ENCODE measurements at places on chromosomes 5 and 9.

DNA sequence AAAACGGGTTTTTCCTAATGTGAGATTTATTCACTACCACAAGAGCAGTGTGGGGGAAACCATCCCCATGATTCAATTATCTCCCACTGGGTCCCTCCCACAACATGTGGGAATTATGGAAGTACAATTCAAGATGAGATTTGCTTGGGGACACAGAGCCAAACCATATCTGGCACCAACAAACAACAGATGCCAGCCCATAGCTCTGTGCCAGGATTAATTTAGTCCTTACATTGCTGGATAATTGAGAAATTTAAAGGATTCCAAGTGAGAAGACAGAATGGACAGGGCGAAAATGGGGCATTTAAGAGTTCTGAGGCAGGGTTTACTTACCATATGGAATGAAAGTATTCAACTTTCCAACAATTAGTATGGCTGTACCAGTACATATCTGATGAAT lies 30.8 kb upstream of the DNAH5 start:
- DNase-seq: no peak

DNA sequence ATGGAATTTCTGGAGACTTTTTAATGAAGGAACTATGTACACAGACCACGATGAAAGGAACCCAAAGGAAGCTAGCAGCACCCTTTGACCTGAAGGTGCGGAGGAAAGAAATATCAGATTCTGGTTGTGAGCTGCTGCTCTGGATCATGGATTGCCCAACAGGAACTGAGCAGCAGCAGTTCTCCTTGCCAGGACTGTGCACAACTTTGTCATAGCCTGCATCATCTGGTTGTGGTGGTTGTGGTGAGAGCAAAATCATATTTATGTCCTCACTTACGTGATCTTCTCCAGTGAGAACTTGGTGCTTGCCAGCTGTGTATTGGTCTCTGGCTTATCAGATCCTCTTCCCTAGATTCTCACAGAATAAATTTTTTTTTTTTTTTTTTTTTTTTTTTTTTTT lies 70.7 kb upstream of the LPAR1 start:
- no peak for DNase-seq

- no peak for DNase-seq
Measured at GRCh38 chr5:83991566-83992224, 271.0 kb upstream of the HAPLN1 start.

DNA sequence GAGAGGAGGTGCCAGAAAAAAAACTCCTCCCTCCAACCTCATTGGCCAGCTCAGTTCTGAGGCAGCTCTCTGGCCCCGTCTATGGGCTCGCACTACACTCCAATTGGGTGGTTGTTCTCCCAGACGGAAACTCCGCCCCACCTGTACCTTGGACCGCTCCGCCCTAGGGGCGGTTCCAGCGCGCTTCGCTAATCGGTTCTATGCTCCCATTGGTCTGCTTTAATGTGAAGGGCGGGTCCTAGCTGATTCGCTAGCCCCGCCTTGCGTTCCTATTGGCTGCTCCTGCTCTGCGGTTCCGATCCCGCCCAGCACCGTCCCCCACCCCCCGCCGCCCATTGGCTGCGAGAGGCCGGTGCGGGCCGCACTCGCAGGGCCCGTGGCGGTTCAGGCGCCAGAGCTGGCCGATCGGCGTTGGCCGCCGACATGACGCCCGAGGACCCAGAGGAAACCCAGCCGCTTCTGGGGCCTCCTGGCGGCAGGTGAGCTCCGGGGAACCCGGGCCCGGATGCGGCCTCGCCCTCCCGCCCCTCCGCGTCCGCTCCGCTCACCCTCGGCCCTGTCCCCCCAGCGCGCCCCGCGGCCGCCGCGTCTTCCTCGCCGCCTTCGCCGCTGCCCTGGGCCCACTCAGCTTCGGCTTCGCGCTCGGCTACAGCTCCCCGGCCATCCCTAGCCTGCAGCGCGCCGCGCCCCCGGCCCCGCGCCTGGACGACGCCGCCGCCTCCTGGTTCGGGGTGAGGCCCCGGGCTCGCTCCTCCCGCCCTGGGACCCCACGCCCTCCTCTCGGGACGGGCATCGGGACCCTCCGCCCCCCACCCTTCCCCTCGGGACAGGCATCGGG lies at the start of gene SLC2A8:
SLC2A8 (plus strand) TSS at position 362 of the 838 bp plus-strand sequence; CDS start at position 424, 62 bp downstream.
- peak; percentile 65 for DNase-seq

- no peak for DNase-seq
Measured at GRCh38 chr5:14707811-14708390, 43.4 kb downstream of the OTULIN start.

DNA sequence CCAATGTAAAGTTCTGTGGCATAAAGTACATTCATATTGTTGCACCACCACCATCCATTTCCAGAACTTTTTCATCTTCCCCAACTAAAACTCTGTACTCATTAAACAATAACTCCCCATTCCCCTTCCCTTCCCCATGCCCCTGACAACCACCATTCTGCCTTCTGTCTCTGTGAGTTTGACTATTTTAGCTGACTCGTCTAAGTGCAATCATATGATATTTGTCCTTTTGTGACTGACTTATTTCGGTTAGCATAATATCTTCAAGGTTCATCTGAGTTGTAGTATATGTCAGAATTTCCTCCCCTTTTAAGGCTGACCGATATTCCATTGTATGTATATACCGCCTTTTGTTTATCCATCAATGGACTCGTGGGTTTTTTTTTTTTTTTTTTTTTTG lies 29.0 kb upstream of the SMU1 start:
- no peak for DNase-seq

- DNase-seq: no peak
Measured at GRCh38 chr9:70569070-70569772, 154.8 kb upstream of the KLF9 start.

DNA sequence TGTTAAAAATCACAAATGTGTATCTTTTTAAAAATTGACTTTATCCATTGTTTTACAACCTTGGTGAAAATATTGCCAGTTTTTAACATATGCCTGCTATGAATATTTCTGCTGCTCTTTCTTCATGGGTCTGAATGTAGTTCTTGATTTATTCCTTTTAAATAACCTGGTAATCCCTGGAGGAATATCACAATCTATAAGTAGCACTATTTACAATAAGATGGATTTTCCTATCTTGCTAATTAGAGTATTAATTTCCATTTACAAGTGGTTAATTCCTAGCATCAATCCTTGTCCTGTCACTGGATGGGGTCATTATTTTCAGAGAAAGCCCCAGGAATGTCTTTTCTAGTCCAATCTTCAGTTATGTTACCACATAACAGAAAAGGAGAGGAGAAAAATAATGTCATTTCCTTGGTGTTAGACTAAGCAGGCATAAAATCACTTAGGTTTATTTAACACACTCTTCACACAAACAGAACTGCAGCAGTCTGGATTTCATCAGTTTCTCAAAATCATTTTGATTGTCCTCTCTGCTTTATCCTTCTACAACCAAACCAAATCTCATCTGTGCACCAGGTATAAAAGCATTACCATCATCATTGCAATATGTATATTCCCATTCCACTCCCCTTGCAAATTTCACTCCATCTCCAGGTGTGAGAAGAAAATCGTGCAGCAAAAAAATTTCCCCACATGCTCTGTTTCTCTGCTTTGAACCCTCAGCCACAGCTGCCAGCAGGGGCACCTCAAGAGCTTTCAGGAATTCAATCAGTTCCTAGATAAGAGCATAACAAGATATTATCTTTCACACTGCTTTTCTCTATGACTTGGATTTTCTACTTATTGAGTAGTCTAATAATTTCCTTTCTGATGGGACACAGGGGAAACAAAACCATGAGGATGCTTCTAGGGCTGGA lies 204.1 kb downstream of the SEC61B start:
- DNase-seq: no peak

DNA sequence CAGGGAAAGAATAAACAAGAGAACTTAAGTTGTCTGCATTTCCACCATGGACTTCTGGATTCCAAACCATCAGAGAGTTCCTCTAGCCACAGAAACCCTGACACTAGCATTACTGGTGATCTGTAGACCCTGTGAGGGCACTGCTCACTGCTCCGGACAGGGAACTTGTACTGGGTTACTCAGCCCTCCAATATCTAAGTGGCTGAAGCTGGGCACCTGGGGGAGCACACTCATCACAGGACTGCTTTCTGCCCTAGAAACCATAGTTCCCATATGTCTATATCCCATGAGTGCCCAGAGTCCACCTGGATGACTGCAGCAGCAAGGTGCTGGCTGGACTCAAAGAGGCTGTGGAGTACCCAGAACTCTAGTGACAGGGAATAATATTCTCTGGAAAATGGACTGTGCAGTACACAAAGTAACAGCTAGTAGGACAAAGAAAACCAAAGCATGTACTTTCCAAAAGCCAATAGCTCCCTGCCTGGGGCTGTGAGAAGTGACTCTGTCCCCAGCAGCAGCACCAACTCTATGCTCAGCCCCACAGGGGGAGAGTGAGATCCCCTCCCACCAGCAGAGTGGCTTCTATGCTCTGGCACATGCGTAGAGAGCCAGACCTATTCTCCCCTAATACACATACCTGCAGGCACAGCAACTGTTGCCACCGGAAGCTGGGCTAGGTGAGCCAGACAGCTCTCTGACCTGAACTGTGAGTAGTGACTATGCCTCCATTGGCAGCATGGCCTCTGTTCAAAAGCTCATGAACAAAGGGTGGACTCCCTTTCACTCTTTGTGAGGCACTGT lies 472.9 kb upstream of the FTMT start:
- DNase-seq: no peak

- no peak for DNase-seq
Measured at GRCh38 chr5:96611946-96612345, 50.2 kb upstream of the CAST start.

DNA sequence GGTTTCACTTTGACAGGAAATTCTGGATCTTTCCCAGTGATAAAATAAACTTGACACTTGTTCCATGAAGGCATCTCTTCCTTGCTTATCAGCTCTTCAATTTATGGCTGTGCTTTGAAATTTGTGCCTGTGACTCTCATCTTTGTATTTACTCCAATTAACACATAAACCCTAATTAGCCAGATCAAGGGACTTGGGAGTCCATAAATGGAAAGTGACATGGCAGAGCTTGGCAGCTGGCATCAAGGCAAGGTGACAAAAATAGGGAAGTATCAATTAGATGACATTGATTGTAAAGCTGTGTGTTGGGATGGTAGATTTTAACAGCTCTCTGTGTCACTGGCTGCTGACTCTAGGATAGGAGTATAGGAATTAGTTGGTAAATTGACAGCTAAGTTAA lies 133.9 kb downstream of the PBX3 start:
- DNase-seq: no peak

GRCh38 chr9:134914501-134914834 lies 3.2 kb downstream of the FCN1 start:
- DNase-seq: no peak

DNA sequence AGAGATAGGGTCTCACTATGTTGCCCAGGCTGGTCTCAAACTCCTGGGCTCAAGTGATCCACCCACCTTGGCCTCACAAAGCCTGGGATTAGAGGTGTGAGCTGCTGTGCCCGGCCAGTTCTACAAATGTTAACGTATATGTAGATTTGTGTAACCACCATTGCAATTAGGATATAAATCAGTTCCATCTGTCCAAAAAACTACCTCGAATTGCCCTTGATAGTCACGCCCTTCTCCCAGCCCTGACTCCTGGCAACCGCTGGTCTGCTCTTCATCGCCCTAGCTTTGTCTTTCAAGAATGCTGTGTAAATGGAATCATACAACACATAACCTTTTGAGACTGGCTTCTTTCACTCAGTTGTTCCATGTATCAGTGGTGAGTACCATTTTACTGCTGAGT lies 46.1 kb upstream of the PPARGC1B start:
- DNase-seq: no peak

DNA sequence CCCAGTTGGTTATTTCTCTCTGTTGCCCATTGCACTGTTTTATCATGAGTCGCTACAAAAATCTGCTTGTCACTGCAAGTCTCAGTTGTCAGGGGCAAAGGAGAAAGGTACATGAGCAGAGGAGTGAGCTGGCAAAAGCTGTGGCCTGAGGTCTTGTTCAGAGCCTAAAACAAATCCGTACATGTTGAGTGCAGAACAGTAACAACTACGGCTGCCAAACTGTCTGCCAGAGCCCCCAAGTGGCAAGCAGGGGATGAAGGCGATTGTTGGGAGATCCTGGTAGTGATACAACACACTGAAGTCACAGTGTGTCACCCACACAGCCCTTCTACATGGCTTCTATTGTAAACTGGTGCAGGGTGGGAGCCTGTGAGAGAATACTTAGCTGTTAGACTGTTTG lies 50.9 kb downstream of the BRINP1 start:
- no peak for DNase-seq

DNA sequence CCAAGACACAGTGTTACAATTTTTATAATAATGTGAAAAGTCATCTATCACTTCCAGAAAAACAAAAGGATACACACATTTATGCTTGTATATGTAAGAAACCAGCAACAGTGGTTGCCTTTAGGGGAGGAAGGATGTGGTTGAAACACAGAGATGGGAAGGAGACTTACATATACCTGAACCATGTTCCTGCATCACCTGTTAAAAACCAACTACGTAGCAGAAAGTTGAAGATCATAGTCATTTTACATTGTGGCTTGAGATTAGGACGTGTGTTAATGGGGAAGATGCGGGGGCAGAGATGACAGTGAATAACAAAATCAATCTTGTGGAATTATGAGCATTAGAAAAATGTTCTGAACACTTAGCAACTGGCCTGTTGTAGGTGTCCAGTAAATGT lies 307.3 kb downstream of the MLLT3 start:
- DNase-seq: no peak

GRCh38 chr5:38807570-38808483 lies 38.0 kb upstream of the OSMR start:
- DNase-seq: no peak

- no peak for DNase-seq
Measured at GRCh38 chr5:174760721-174761120, 36.3 kb downstream of the MSX2 start.

DNA sequence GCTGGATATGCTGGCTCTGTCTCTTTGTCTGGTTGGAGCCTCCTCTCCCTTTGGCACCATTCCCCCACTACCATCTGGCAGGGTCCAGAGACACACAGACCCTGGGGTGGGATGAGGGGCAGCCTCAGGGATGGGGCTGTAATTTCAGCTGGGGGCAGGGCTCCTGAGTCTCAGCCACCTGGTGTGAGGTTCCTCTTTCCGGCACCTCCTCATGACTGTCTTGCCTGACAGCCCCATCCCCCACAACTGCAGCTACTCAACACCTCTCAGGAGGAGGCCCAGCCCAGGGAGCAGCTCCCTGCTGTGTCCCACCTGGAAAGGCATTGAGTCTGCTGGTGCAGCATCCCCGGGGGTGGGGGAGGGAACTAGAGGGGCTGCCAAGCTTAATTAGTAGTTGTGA lies 11.7 kb upstream of the RPS14 start:
- no peak for DNase-seq

GRCh38 chr5:98898743-98899142 lies 30.1 kb downstream of the CHD1 start:
- DNase-seq: no peak

GRCh38 chr9:2228132-2228531 lies 213.0 kb downstream of the SMARCA2 start:
- no peak for DNase-seq

DNA sequence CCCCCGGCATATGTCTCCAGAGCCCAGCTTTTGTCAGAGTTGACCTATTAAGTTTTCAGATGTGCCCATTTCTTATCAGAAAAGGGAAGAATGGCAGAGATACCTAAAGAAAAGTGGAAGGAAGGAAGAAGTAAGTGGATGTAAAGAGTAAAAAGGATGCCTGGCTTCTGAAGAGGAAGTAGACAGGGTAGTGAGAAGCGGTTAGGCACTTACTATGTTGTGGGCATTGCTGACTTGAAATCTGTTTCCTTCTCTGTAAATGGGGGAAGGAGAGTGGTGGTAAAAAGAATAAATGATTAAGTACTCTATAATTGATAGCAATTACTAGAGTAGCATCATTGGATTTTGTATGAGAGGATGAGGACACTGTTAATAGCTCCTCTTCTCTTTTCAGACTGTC lies 9.9 kb downstream of the ANP32B start:
- no peak for DNase-seq
